Stimulated activated CD4-positive, alpha-beta T cell treated with anti-CD3 and anti-CD28 coated beads, TNF-alpha, amount 100 ng/mL, for 4 hours (primary cell): ENCODE measurements at places on chromosomes 6 and 20.
A peak's percentile ranks its signal among the peaks of the same experiment; 100 is the strongest.

- DNase-seq: no peak
These were observed 33.4 kb upstream of the PLN start for GRCh38 chr6:118514689-118515088.

GRCh38 chr20:635893-636338 is 17.1 kb downstream of the SRXN1 start:
- no peak for DNase-seq

DNA sequence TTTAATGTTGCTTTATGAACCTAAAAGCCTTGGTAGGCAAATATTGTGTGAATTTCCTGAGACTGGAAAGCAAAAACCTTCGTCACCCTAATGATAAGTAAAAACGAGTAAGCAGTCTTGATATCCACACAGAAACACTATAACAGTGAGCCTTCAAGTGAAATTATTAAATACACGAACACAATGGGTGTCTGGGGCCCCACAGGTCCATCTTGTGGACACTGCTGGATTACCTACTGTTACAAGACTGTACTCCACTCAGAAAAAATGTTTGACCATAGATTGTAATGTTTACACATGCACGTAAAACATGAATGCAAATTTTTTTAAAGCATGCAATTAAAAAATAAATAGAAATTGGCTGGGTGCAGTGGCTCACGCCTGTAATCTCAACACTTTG is 466.9 kb downstream of the CD83 start:
- DNase-seq: no peak

DNA sequence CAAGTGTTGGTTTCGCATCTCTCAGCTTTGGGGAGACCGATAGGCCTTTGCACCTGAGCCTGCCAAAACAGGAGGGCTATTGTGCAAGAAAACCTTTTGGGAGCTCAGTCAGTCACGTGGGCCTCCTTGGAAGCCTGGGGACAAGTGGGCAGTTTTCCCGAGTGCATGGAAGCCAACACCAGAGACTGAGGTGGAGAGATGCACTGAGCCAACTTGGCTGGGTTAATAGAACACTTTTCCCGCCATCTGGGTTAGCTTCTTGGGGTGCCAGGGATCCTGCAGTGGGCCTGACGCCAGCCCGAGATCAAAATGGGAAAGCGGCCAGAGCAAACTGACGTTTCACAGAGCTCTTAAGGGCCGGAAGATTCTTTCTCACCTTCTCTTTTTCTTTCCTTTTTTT is 2.8 kb upstream of the OOEP start:
- no peak for DNase-seq

DNA sequence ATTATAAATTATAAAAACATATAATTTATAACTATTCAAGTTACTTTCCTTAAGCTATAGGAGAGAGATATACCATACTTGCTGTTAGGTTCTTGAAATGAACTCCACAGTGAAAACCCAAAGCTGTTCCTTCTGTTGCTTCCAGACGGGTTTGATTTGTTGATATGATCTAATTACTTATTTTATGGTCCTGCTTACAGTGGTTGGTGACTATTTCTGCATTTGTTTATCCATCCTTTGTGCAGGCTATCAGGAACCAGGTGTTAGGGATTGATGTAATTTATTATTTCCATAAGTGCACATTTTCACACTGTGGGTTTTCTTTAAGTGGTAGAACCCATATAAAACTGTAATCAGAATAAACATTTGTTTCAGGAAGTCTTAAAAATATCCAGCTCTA is 167.1 kb downstream of the KIF6 start:
- DNase-seq: no peak

- no peak for DNase-seq
These were observed 159.9 kb upstream of the TOP1 start for GRCh38 chr20:40868551-40869217.

DNA sequence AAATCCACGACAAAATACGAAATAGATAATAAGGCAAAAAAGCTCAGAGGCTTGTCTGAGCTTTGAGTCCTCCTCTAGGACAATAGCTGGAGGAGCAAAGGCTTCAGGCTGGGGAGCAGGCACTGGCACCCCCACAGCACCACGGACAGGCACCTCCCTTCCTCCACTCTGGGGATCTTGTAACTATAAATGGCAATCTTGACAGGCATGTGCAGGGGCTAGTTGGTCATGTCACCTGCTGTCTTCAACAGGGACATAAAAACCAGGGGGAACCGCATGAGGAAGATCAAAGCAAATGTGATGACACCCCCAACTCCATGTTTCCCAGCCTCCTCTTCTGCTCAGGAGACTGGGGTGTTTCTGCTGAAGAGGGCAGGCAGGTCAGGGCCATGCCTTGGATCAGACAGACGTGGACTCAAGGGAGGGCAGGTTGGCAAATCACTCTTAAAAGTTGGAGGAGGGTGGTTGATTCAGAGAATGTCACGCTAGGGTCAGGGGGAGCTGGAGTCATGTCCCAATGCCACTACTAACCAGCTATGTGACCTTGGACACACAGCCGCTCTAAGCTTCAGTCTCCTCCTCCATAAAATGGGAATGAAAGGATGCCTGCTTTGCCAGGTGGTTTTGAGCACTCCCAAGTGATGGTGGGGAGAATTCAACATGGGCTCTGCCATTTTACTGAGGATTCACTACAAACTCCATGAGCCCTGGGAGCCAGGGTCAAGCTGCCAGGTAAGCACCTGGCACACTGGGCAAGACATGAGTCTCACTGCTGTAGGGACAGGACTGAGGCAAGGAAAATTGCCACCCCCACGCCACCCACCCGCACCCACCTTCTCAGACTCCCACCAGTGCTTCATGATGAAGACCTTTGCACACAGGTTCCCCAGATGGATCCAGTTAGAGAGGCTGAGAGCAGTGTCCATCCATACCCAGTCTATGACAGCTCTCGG is 48.0 kb downstream of the NPEPL1 start:
- DNase-seq: no peak

GRCh38 chr20:32536851-32537656 is 48.1 kb downstream of the NOL4L start:
- DNase-seq: no peak

GRCh38 chr6:45072016-45072415 is 256.1 kb upstream of the RUNX2 start:
- no peak for DNase-seq

DNA sequence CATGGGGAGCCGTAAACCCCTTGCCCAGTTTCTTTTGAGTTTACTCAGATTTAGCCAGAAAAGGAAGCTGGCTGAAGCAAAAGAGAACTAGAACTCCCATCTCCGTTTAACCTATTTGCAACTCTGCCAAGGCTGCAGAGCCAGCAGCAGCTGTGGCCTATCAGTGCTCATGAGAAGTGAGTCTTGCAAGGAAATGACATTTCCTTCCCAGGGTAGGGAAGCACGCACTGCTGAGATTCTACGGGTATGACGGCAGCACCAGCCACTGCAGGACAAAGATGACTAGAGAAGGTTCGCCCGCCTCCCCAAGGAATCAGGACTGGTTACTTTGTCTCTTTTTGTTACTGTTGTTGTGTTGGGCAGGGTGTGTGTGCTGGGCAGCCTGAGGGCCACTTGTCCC is 47.6 kb downstream of the PPP1R3G start:
- DNase-seq: no peak

- no peak for DNase-seq
These were observed 119.5 kb upstream of the CD93 start for GRCh38 chr20:23205611-23206041.

DNA sequence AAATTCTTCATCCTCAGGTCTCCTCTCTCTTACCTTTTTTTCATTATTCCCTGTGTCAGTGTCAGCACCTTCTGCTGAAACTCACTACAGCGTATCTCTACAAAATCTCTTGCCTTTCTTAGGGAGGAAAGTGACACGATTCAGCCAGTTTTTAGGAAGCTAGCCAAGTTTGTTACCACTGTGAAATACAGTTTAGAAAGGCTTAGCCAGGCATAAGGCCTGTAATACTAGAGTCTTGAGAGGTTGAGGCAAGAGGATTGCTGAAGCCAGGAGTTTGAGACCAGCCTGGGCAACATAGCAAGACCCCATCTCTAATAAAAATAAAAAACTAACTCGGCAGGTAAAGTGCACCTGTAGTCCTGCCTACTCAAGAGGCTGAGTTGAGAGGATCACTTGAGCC is 16.7 kb downstream of the TAB2 start:
- no peak for DNase-seq

DNA sequence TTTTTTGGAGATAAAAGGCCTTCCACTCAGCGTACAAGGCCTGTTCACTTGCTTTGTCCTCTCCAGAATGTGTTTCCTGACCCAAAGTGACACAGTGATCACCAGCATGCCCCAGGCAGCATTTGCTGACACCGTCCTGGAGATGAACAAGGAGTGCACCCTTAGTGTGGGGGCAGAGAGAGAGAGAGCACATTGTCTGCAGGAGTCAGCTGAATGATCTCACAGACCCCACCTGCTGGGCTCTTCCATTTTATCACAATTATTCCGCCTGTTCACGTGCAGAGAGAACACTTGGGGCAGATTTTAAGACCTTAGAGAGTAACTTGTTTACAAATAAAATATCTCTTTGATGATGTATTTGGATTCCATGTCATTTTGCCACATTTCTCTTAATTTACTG is 22.4 kb upstream of the MAS1L start:
- no peak for DNase-seq

DNA sequence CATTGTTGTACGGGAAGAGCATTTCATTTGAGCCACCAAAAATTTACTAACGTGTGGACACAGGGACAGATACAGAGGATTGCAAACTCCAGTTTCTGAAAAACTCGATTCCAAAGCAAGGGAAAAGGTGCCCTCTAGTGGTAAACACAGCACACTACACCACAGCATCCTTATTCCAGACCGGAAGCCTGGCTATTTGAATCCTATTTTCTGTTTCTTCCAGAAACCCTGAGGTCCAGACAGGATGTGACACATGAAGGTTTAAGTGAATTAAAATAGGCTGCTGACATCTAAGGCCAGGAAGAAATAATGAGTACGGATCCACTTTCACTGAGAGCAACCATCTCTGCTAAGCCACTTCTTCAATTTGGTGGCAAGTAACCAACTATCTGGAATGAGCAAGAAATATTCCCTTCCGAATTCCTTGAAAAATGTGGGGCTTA is 31.8 kb upstream of the GMPR start:
- DNase-seq: no peak

DNA sequence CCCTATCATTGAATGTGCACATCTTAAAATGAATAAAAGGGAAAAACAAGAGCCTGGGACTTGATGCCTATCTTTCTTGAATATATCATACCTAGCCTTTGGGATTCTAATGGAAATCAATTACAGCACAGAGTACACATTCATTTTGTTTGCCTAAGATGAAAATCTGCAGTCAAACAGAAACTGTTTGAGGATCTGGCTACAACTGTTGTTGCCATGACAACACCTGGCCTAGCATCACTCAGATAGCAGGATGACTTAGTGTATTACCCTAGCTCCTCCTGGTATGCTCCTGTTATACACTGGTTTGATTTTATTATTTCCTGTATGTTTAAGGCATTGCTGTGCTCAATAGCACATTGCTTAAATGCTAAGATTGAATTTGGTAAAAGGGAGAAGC is 71.5 kb upstream of the LAMP5 start:
- DNase-seq: no peak

GRCh38 chr6:144159223-144159622 is 8.9 kb downstream of the STX11 start:
- no peak for DNase-seq

GRCh38 chr6:64160486-64160885 is 524.9 kb downstream of the PHF3 start:
- DNase-seq: no peak

- DNase-seq: no peak
These were observed 182.8 kb downstream of the SASH1 start for GRCh38 chr6:148525453-148525852.

GRCh38 chr20:51661609-51662178 is 106.5 kb downstream of the ATP9A start:
- peak; percentile 5 for DNase-seq

DNA sequence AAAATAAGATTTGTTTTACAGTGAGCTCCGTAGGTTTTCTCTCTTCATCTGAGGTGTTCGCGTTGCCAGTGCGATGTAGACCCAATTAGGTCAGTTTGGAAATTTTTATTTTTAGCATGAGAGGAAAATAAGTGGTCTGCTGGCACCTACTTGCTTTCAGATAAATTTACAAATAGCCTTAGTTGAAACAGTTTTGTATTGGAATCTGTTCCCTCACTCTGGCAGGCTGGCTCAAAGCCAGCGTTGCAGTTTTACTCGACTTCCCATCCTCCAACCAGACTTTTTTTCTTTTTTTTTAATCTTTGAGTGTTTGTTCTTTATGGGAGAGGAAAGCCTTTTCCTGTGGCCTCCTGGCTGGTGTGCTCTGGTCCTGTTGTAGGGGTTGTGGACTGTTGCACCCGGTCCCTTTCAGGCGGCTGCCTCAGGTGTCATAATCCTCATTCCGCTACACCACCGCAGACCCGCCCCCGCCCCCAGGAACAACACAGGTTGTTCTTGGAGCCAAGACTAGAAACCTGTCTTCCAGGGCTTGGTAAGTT is 46.7 kb downstream of the TIAM2 start:
- no peak for DNase-seq
